CD4-positive, alpha-beta T cell treated with Interleukin-12 subunit alpha and Interleukin-12 subunit beta, for 1 hour (primary cell): ENCODE measurements at places on chromosomes 6 and 20.

DNA sequence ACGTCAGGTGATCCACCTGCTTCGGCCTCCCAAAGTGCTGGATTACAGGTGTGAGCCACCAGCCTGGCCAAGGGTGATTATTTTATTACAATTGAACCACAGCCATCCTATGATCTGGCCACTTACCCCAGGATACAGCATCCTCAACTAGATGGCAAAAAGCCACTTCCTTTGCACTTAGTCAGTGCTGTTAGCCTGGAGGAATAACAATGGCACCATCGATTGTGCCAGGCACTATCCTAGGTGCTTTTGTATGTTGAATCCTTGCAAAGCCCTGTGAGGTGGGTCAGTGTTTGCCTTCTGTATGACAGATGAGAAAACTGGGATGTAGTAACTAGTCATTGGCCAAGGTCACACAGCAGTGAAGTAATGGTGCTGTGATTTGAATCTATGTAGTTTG is 11.2 kb upstream of the TTPAL start:
- DNase-seq: no peak

DNA sequence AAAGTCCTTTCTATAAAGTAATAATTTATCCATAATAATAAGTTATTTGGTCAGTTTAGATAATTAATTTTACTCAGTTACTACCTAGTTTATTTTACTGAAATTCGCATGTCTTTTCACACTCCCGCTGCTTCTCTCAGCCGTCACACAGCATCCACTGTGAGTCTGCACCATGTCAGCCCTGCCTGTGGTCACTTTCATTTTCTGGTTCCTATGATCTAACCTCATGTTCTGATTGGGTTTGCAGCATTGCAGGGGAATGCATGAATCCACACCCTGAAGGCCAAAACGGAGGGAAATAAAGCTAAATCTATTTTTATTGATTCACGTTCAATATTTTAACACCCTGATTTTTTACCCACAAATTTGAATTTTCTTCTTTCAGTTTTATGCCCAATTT is 47.4 kb downstream of the PDE10A start:
- no peak for DNase-seq

- no peak for DNase-seq
These were observed 3.2 kb upstream of the PSMB8 start for GRCh38 chr6:32847004-32847403.

DNA sequence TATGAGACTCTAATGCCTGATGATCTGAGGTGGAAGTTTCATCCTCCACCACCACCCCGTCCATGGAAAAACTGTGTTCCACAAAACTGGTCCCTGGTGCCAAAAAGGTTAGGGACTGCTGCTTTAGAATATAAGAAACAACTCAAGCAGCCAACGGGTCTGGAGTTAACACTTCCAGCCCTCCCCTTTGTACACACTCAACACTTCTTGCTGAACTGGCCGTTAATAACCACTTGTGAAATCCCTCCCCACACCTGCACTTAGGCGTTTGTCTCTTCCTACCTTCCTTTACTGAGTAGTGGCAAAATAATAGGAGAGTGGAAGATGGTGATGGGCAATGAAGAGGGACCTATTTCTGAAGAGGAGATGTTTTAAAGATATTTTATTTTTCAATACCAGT is 10.5 kb downstream of the SAYSD1 start:
- DNase-seq: no peak

- no peak for DNase-seq
These were observed 7.9 kb upstream of the COL12A1 start for GRCh38 chr6:75213732-75214131.

GRCh38 chr6:135008941-135009290 is 45.7 kb downstream of the HBS1L start:
- DNase-seq: no peak
